ENCODE measurements at places on chromosomes 12 and 14.
A peak's percentile ranks its signal among the peaks of the same experiment; 100 is the strongest.

DNA sequence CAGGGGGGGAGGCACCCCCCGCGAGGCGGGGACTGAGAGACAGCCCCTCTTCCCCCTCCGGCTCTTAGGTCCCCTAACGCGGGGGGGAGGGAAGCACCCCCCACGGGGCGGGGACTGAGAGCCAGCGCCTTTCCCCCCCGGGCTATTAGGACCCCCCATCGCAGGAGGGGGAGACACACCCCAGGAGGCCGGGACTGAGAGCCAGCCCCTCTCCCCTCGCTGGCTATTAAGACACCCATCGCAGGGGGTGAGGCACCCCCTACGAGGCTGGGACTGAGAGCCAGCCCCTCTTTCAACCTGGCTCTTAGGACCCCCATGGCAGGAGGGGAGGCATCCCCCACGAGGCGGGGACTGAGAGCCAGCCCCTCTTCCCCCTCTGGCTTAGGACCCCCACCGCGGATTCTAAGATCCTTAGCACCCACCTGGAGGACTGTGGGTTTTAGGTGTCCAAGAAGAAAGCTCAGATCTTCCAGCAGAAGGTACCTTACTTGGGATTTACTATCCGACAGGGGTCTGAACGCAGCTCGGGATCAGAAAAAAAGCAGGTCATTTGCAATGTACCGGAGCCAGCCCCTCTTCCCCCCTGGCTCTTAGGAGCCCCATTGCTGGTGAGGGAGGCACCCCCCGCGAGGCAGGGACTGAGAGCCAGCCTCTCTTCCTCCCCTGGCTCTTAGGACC lies 197.8 kb upstream of the PZP start:
- DNase-seq = no peak

- DNase-seq = no peak
Measured at GRCh38 chr12:96811083-96811482, 96.0 kb upstream of the NEDD1 start.

GRCh38 chr12:19688532-19688931 lies 249.2 kb downstream of the AEBP2 start:
- peak; percentile 51 for DNase-seq

- no peak for DNase-seq
Measured at GRCh38 chr14:50012644-50013043, 103.7 kb downstream of the VCPKMT start.

- DNase-seq = no peak
Measured at GRCh38 chr14:56810836-56811592, 735 bp upstream of the OTX2 start.

Measured in NCI-H2029 (cell line).